ENCODE measurements at places on chromosomes 4 and X. TPM values are rescaled to one million over a fixed set of nuclear protein-coding genes. Genes with fewer than 3 reads are reported as not detected.

Gene SLC6A14
- not detected for total RNA-seq

Gene SAGE1
- total RNA-seq = not detected

DNA sequence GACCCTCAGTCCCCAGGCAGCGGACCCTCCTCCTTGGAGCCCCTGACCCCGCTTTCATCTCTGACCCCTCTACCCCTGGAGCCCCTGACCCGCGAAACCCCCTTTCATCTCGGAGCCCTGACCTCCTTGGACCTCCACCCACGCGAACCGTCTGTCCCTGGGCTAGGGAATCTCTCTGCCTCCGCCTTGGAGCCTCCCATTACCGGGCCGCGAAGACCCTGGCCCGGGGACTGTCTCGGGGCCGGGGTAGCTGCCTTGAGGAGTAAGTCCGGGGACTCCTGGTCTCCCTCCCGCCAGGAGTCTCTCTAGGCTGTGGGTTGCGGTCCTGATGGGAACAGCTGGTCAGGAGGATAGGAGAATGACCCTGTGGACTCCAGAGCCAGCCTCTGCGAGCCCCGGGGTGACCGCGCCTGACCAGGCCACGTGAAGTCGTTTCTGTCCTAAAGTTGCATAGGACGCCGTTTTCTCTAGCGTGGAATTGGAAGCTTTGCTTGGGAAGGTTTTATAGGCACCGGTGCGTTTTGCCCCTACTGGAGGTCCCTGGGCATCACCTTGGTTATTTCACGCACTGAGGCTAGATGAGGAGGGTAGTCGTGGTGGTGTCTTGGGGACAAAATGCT lies 824 bp downstream of the TBC1D14 start:
- DNase-seq = no peak

- DNase-seq = no peak
Measured at GRCh38 chr4:120948382-120948781, 25.9 kb upstream of the PRDM5 start.

- no peak for DNase-seq
Measured at GRCh38 chrX:105725228-105725627, 97.1 kb upstream of the NRK start.

DNA sequence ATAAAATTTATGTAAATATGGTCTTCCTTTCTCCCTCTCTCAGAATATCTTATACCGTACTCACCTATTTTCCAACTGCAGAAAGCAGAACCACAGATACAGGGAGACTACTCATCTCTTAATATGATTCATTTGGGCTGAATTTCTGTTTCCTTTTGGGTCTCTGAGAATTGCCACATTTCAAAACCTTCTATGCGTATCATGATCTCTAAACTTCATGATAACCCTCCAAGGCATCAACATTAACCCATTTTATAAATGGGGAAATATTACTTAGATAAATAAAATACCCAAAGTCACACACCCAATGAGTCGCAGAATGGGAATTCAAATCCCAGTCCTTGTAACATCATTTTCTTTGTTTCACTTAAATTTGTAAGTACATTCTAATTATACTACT lies 16.6 kb upstream of the PRDM8 start:
- no peak for DNase-seq
